ENCODE measurements at places on chromosomes 3 and 15.

DNA sequence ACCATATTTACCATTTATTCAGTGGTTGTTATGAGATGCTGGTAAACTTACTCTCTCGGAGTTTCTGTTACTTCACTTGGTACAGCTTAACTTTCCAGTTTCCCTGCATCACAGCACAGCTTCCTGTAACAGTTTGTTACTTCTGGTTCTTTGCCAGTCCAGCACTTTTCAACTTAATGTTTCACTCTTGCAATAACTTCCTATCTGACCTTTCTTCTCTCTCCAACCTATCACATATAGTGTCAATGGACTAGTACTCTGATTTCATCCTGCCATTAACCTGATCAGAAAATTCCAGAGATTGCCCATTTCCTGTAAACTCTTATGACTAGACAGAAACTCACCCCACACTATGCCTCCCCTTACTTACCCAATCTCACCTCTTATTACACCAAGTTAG lies 3.9 kb upstream of the ATP11B start:
- DNase-seq: no peak

GRCh38 chr3:37174532-37175126 lies at the start of gene LRRFIP2:
Gene LRRFIP2, minus strand, starts transcription at chr3:37174582. Its CDS starts 25,599 bp downstream, at chr3:37148983.
- DNase-seq: no peak

DNA sequence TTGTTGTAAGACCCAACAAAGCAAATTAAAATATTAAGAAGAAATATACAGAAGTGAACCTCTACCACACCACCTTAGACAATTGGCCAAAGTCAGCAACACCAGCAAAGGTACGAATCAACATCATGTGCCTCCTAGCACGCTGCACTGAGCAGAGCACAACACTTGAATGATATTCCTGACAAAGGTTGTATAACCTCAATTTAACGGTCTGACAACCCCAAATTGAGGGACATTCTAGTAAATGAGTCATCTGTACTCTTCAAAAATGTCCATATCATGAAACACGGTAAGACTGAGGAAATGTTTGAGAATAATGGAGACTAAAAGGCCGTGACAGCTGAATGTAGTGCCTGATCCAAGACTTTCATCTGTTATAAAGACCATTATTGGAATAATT lies 41.3 kb upstream of the TNFSF10 start:
- no peak for DNase-seq

DNA sequence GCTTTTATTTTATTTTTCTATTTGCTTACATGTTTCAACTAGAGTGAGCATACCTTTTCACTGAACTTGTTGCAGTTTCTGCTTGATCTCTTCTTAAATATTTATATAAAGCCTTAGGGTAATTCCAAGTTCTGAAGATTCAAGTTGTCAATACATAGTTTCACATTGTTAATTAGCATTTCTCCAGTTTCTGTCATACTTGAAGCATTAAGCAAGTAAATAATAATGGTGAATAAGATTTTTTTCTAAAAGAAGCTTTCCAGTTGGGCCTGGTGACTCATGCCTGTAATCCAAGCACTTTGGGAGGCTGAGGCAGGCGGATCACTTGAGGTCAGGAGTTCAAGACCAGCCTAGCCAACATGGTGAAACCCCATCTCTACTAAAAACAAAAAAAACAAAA lies 53.9 kb downstream of the CALML4 start:
- DNase-seq: no peak

DNA sequence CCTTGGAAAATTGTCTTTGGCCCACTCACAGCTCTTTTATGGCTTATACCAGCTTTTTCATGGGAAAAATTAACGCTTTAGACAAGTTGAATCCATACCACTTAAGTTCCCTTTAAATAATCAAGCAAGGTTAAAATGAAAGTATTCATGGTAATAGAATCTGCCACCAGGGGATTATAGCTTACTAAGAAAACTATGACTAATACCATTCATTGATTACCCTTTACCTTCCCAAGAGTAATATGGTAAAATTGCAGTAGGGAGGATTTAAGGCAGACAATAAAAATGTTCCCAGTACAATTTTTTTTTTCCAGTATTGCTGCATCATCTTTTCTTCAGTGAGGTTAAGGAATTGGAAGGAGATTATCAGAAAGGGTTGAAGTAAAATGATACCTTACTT lies 641.1 kb upstream of the NAALADL2 start:
- no peak for DNase-seq

GRCh38 chr3:182041668-182042291 lies 330.1 kb downstream of the SOX2 start:
- no peak for DNase-seq

Data from stimulated activated CD4-positive, alpha-beta T cell treated with anti-CD3 and anti-CD28 coated beads, TNF-alpha, amount 100 ng/mL, for 4 hours (primary cell).